Activated CD8-positive, alpha-beta memory T cell treated with anti-CD3 and anti-CD28 coated beads for 4 hours (primary cell): ENCODE measurements at places on chromosomes 5 and 9.

- no peak for DNase-seq
These were observed 242.1 kb downstream of the HCN1 start for GRCh38 chr5:45454114-45454513.

- no peak for DNase-seq
These were observed 295.7 kb upstream of the PANK3 start for GRCh38 chr5:168874713-168875380.

DNA sequence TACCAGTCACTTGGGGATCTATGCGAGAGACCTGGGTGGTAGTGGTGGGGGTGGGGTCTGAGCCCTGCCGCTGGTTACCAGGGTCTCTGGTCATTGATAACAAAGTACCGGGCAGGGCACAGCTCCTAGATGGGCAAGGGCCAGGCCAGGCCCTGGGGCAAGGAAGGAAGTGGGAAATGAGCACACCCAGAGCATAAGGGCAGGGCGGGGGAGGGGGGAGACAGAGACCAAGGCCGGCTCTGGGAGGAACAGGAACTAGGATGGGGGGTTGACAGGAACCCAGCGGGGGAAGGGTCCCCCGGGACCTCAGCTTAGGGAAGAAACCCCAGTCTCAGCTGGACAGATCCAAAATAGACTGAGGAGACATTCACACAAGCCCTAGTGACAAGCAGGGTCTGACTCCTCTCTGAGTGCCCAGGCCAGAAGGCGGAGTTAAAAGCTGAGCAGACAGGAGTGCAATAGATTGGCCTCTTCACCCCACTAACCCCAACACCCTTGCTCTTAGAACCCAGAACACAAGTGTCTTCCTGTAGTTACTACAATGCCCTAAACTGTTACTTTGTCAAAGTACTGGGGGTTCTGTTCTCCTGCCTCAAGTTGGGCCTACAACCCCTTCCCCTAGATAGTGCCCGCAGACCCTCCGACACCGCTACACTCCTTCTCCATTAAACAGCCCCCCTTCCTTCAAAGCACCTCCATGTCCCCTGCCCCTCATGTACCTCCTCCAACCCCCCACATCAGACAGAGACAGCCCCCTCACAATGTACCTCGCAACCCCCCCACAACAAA is 628 bp downstream of the ATOSB start:
- no peak for DNase-seq

DNA sequence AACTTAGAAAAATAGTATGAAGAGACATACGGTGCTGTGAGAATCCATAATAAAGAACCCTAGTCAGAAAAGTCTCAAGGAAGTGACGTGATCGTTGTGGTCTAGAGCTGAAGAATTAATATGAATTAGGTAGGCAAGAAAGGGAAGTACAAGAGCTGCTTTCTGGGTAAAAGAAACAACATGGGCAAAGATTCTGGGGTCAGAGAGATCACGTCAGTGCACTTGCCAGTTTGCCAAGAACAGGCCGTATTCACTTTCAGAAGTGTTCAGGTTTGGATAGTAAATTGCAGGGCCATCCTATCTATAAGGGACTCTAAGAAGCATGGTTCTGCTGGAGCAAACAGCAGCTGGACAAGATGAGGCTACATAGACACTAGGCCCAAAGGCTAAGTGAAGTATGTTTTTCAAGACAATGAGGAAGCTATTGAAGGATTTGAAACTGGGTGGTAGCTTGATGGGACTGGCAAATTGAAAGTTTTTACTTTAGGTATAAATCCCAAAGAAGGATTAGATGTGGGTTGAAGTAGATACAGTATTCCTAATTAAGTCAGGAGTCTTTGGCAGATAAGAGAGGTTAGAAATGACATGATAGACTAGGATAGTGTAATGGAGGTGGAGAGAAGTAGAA is 4.8 kb upstream of the CHD1 start:
- no peak for DNase-seq

- DNase-seq: no peak
These were observed 82.4 kb downstream of the FREM1 start for GRCh38 chr9:14827805-14828204.

DNA sequence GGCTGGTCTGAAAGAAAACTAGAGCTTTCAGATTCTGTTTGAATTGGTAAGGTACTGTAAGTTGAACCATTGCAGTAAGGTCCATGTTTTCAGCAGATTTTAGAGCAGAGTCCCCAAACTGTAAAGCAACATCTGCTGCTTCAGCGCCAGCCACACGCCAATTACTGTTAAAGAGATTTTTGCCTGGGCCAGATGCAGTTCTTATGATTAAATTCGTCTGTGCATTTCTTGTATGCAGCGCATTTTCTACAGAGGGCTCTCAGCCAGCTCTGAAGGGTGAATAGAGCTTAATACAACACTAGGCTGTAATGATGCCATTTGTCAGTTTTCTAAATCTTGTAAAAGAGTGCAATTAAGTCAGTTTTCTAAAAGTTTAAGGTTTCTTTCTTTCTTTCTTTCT is 246.3 kb downstream of the COX7C start:
- DNase-seq: no peak

- DNase-seq: no peak
These were observed 11.2 kb downstream of the LRRC26 start for GRCh38 chr9:137158625-137159024.

- DNase-seq: no peak
These were observed 5.6 kb upstream of the GPX3 start for GRCh38 chr5:151014680-151015343.

DNA sequence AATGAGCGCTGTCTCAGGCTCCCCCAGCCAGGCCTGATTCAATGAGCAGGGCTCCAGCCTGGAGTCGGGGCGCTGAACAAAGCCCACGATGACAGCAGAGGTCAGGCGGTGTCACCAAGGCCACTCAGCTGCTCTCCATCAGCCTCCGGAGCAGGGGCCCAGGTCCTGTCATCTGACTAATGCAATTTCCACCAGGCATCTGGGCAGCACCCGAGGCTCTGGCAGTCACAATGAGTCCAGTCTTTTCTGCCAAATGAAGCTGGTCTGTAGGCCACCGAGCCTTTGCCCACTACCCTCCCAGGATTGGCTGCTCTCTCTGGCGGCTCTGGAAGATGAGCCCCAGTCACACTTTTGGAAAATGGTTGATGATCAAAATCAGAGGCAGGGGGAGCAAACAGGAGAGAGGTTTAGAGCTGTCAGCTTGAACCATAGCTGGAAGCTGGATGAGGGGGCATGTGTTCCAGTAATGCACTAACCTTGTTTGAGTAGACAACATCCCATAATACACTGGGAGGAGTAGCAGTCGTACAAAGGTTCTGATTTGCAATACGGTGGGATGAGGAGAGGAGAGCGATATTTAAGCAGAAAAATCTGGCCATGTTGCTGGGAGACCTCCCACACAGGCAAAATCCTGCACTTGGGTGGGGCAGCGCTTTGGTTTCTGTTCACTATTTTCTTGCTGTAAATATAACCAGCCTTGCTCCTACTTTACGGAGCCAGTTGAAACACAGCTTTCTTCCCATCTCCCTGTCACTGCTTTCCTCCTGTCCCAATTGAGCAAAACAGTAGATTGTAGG is 306.4 kb upstream of the PANK3 start:
- no peak for DNase-seq

- DNase-seq: no peak
These were observed 38.7 kb upstream of the SEMA4D start for GRCh38 chr9:89536600-89536999.

GRCh38 chr9:98943682-98944056 is at the start of gene COL15A1:
Gene COL15A1, plus strand, starts transcription at chr9:98943907. Its CDS starts 155 bp downstream, at chr9:98944062.
- no peak for DNase-seq

DNA sequence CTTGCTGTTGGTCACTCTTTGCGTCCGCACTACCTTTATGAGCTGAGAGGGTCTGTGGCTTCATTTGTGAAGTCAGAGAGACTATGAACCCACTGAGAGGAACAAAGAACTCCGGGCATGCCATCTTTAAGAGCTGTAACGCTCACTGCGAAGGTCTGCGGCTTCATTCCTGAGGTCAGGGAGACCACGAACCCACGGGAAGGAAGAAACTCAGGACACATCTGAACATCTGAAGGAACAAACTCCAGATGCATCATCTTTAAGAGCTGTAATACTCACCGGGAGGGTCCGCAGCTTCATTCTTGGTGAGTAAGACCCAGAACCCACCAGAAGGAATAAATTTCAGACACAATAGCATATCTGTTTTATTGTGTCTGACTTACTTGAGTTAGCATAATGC is 19.2 kb downstream of the GCNT1 start:
- no peak for DNase-seq

- DNase-seq: no peak
These were observed 86.0 kb downstream of the ZNF608 start for GRCh38 chr5:124660229-124661093.

- no peak for DNase-seq
These were observed 23.3 kb downstream of the KCNV2 start for GRCh38 chr9:2740616-2741015.

DNA sequence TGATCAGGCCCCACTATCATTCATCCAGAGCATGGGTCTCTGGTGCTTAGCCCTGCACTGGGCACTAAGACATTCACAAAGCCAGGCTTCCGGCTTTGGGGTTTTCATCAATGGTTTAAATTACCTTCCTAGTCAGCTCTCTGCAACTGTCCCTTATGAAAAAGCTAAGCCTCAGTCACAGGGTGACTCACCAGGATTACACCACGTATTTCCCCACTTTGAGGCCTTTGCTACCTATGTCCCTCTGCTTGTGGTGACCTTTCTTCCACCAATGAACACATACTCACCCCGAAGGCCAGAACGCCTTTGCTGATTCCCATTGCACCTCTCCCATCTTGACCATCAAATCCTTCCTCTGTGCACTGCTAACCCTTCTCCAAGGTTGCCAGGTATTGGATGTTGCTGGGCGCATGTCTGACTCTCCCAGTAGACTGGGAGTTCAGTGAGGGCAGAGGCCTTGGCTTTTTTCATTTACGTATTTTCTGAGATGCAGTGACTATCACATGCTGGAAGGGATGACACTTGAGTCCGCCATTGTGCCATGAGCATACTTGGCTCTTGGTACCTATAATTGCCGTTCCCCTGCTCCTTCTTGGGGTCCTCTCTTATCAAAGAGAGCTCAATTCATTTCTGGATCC is 58.7 kb upstream of the TNFSF8 start:
- no peak for DNase-seq

- no peak for DNase-seq
These were observed 323.8 kb downstream of the PDE4D start for GRCh38 chr5:59569608-59570334.

DNA sequence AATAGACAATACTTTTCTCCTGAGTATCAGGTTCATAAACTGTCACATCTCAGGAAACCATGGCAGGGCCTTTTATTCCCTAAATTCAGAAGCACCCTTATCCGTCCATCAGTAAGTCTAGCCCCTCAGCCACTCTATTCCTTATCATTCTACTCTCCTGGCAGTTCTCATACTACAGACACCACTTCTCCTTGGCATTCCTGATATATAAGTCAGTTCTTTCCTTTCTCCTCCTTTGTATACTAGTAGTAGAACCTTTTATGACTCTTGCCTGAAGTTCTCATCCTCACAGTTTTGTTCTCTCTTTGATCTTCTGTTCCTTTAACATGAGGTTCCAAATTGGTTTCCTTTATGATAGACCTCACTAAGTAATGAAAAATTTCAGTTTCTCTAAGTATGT is 29.3 kb downstream of the GRAMD2B start:
- no peak for DNase-seq

GRCh38 chr5:54774281-54775170 is 210.9 kb downstream of the ESM1 start:
- DNase-seq: no peak

DNA sequence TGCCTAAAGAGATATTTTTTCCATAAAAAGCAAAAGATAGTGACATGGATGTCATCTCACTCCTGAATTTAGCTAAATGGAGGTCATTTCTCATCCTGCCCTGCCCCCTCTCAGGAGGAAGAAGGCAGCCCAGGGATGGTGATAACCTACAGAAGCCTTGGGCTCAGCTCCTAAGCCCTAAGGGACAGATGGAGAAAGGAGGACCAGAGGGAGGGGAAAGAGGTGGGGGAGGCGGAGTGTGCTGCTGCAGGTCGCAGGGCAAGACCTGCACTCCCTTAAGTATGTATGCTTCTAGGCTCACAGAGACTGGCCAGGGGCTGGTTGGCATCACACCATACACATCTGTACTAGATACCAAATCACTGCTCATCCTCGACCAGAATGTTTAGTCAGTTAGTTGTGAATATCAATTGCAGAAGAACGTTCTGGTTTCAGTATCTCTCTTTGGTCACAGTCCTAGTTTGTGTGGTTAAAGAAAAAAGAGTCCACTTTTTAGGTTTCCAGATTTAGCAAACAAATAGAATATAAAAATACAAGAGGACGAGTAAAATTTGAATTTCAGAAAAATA is 18.4 kb upstream of the CDKN2AIPNL start:
- no peak for DNase-seq
